ENCODE measurements at places on chromosomes 13 and 19.

GRCh38 chr19:401866-402511, 7.0 kb downstream of the C2CD4C start:
- DNase-seq, result no peak

DNA sequence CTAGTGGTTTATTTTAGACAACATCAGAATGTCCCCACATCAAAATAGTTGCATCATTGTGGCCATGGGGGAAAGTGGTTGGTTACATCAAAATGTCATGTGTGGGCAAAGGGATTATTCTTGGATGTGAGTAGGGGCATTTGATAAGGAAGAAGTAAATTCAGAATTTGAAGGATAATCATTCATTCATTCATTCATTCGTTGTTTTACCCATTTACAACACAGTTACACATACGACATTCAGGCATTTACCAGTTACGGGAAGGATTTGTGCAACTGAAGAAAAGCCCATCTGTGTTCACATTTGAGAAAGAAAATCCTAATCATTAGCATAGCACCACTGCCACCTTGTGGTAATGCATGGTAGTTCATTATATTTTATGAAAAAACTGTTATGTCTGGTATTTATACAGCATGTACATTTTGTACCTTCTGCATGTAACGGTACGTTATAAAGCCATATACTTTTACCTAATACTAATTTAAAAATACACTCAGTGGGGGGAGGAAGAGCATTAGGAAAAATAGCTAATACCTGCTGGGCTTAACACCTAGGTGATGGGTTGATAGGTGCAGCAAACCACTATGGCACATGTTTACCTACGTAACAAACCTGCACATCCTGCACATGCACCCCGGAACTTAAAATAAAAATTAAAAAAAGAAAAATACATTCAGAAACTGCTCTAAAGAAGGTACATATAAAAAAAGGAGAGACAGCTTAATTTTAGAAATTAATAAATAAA, 62.1 kb downstream of the DGKH start:
- DNase-seq, result peak; percentile 18

DNA sequence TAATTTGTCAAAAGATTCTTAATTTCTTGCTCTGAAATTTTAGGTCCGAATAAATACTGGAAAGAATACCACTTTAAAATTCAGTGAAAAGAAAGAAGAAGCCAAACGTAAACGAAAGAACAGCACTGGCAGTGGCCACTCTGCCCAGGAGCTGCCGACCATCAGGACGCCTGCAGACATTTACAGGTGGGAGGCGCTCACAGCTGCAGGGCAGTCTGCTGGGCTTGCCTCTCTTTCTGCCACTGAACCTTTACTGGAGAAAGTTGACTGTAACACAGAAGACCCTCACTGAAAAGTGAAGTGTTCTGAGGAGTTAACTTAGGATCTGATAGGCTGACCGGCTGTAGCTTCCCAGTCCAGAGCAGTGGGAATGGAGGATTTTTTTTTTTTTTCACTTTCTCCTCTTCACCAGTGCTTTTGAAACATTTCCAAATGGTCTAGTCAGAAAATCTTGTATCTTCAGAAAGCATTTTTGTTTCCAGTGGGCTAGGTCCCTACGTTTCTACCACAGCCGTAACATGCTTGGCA, 69.1 kb downstream of the URI1 start:
- DNase-seq, result no peak

- no peak for DNase-seq
Observed at GRCh38 chr19:1567116-1567847, 843 bp downstream of the MEX3D start.

DNA sequence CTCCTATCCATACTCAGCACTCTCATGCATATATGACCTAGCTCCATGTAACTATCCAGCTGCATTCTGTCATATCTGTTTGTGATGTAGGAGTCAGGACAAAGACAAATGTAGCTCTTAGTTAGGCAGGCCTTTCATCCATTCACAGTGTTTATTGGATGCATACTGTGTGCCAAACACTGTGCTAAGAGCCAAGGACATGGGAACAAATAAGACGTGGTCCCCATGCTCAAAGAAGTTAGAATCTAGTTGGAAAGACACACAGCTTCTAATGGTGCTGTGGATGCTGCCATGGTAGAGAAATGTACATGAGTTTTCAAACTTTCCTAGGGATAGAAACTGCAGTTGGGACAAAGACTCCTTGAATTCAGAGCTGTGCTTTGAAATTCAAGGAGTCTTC, 31.7 kb upstream of the IL17D start:
- DNase-seq, result no peak

DNA sequence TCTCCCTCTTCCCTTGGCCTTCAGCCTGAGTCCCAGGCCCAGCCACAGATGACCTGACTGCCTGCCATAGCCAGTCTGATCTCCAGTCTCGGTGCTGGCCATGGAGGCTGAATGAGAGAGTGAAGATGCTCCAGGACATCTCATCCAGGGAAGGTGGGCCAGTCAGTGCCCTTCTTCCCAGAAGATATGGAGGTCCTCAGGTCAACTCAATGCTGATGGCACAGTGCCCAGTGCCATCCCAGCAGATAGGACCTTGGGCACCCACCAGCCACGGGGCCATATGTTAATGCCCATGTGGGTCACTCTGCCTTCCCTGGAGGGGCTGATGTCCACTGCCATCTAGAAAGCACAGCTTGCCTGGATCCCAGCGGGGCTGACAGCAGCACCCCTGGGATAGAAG, 7.2 kb downstream of the VSTM2B start:
- DNase-seq, result no peak

- DNase-seq, result no peak
Observed at GRCh38 chr19:55443045-55443823, at the start of gene SHISA7. SHISA7 (minus strand) TSS chr19:55443300; CDS start chr19:55442863, 437 bp downstream.

DNA sequence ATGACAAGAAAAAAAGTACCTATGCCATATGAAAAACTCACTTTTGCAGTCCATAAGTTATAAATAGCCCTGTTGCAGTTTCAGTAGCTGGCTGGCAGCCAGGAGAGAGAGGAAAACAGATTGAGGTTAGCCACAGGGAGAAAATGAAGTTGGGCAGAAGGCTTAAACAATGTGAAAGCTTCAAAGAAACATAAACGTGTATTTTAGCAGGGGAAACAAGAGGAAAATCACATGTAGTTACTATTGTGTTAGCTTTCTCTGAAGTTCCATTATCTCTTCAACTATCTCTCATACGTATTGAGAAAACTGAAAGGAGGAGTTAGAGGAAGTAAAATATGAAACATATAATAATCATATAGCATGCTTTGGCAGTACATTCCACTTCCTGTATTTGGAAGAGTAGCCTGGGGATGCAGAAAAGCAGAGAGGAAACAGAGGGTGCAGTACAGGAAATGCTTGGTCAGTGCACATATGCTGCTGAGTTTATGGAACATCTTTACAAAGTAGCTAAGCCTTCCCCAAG, 1551.1 kb downstream of the EFNB2 start:
- no peak for DNase-seq

DNA sequence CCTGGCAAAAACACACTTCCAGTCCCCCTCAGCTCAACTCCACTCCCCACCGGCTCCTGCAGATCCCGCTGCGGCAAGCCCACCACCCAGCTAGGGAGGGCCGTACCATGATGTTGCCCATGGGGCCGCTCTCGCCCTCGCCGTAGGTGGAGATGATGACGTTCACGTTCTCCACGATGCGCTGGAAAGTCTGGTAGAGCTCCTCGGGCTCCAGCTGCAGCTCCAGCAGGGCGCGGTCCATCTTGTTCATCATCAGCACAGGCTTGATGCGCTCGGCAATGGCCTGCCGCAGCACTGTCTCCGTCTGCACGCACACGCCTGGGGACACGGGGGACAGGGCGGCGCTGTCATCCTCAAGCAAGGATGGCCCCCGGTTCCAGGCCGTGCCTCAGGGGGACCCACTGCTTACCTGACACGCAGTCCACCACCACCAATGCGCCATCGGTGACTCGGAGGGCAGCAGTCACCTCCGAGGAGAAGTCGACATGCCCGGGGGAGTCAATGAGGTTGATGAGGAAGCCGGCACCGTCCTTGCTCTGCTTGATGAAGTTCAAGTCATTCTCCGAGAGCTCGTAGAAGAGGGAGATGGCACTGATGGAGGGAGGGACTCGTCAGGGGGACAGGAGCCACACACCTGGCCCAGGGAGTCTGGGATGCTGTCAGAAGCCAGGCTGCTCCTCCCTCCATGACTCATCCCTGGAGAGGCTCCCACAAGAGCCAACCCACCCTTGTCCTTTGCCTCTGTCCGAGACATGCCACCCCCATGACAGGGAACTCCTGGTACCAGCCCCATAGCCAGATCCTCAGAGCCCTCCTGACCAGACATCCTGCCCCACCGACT, 2.3 kb downstream of the EEF2 start:
- DNase-seq, result no peak

All from GM19239 (cell line).